ENCODE measurements at places on chromosomes 6 and 20.

DNA sequence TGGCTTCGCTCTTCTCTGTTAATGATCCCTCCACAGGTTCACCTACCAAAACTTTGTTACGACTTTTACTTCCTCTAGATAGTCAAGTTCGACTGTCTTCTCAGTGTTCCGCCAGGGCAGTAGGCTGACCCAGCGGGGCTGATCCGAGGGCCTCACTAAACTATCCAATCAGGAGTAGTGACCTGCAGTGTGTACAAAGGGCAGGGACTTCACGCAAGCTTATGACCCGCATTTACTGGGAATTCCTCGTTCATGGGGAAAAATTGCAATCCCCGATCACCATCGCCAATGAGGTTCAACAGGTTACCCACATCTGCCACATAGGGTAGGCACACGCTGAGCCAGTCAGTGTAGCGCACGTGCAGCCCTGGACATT, 771.4 kb upstream of the DEFB115 start:
- no peak for DNase-seq

- no peak for DNase-seq
These were observed 3.6 kb downstream of the JARID2 start for GRCh38 chr6:15249371-15250019.

DNA sequence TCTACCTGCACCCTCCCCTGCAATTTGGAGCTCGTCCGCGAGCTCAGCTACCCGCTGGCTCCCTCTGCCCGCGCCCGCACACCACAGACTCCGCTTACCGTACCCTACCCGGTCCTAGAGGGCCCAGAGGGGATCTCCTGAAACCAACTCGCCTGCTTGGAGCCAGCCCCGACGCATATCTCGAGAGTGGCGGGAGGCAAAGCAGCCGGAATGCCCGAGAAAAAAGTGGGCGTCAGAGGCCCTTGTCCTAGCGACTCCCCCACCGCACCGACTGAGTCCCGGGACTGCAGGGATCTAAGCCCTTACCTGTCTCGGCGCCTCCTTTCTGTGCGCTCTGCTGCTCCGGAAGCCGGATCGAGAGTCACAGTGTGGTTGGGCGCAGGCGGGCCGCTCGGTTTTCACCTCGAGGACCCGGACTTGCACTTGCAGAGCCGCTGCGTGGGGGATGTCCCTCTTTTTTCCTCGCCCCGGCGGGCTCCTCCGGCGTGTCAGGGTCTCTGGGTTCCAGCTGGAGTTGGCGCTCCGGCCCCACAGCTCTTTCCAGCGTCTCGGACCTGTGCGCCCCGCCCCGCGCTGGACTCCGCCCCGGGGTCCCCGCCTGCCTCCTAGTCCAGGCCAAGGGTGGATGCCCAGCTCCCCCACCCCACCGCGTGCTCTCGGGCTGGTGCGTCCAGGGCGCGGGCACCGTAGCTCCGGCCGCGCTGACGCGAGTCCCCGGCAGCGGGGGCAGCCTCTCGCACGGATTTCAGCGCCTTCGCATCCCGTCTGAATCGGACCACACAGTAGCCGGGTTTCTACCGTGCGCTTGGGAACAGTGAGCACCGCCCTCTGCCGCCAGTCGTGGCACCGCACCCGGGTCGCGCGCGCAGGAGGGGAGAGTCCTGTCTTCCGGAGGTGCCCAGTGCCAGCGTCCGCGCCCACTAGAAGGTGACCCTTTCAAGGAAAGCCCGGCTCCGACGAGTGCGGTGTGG, at the start of gene PROKR2:
Gene PROKR2, minus strand, starts transcription at position 767 of the 971 bp plus-strand sequence. CDS start 2,585 bp downstream, outside the sequence.
- peak; percentile 9 for DNase-seq

GRCh38 chr20:44819936-44820335, 9.6 kb upstream of the RIMS4 start:
- no peak for DNase-seq

DNA sequence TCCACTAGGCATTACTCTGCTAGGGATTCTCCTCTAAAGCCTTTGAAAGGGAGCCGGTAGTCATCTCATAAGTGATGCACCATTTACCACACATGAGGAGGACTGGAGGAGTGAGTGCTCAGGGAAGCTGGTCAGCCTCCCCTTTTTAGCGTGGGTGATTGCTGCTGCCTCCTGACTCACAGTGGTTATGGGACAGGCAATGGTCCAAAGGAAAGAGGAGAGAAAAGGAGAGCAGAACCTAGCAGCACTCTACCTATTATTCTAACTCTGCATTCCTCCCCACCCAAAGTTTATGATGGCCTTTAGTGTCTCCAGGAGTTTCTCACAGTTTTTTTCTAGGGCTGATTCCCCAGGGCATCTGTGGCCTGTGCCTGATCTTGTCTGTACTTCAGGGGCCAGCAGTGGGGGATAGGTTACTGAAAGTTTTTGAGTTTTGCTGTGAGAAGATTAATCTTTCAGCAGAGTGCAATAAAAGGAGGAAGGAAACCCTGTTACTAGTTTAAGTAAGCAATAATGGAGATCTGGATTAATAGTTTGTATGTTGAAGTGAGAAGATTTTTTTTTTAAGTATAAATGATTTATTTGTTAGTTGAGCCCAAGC, 36.4 kb upstream of the GCLC start:
- no peak for DNase-seq

GRCh38 chr6:16518265-16518664, 243.0 kb downstream of the ATXN1 start:
- DNase-seq = peak; percentile 45

DNA sequence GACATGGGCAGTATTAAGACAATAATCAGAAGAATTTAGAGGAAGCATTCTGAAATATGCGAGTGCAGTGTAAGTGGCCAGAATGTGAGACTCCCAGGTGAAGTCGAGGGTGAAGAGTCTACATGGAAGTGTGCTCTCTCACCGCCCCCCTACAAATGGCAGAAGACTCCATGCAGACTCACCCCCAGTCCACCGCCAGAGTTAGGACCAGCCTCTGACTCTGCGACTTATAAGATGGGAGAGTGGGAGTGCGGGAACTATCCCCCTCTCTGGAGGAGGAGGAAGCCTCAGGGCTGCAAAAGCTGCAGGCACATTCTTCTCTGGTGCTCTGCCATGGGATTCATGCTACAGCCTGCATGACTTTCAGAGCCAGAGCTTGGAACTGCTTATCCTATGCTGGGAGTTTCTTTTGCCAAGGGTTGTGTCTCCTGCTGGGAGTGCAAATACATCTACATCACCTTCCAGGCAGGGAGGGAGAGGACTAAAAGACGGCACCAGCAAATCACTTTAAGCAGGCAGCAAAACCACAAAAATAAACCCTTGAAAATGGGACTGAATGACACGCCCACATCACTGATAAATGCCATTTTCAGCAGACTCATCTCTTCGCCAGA, 206.7 kb upstream of the SULF2 start:
- DNase-seq = no peak

DNA sequence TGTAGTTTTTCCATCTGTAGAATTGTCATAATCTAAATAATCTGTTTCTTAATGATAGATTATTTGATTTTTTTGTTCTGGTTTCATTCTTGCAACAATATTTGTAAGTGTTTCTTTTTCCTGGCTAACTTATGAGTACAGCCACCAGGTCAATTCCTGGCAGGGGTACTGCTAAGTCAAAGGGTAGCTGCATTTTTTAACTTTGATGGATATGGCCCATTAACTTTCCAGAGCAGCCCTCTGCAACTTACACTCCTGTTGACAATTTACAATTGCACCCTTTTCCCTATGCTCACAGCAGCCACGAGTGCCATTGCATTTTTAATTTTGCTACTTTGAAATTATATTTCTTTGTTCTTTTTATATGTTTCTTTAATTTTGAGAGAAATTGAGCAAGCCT, 209.3 kb upstream of the CST7 start:
- DNase-seq = no peak

GRCh38 chr6:30411515-30412207, 66.7 kb downstream of the RPP21 start:
- peak; percentile 71 for DNase-seq

DNA sequence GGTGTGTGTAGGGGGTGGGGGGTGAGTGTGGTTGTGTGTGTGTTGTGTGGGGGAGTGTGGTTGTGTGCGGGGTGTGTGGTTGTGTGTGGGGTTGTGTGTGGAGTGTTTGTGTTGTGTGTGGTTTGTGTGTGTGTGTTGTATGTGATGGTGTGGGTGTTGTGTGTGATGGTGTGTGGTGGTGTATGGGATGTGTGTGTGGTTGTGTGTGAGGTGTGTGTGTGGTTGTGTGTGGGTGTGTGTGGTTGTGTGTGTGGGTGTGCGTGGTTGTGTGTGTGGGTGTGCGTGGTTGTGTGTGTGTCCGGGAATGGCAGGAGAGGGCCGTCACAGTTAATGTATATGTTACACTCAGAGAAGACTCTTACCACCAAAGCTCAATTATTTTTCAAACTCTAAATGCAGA, 79.8 kb downstream of the TBXT start:
- no peak for DNase-seq

GRCh38 chr6:100574836-100575235, 110.1 kb upstream of the SIM1 start:
- no peak for DNase-seq

DNA sequence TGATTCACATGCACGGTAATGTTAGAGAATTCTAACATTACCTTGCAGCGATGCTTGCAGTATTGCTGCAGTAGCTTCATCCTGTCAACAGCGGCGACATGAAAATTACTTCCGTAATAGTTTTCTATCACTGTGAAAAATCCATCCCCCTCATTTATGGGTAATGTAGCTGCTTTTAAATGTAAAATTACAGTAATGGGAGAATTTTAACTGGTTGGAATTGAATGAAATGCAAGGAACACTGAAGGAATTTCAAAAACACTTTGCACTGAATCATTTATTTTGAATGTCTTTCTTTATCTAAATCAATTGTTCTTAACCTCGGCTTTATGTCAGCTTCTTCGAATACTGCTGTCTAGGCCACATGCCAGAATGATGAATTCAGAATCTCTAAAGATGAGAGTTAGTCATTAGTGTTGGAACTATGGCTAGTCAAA, 102.4 kb upstream of the HIVEP1 start:
- no peak for DNase-seq

- DNase-seq = no peak
These were observed 22.7 kb upstream of the HLA-DQA1 start for GRCh38 chr6:32614366-32615081.

GRCh38 chr6:164246082-164246481, 831.6 kb downstream of the QKI start:
- no peak for DNase-seq

DNA sequence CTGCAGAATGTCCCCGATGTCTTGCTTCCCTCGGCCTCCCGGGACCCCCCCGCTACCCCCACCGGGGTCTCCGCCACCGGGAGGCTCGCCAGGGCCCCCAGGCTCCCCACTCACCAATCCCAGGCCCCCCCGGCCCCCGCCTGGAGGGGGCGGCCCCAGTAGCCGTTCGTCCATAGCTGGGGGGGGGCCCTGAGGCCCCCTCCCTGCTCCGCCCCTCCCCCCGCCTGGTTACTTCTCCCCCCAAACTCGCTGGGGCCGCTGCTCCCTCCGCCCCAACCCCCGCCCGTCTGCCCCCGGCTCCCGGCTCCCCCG, 304 bp downstream of the PBX2 start:
- no peak for DNase-seq

GRCh38 chr20:12023194-12023795, 105.6 kb downstream of the BTBD3 start:
- DNase-seq = peak; percentile 64

GRCh38 chr20:62354811-62355341, 12.2 kb downstream of the LAMA5 start:
- no peak for DNase-seq

GRCh38 chr6:140076105-140076504, 701.7 kb upstream of the CITED2 start:
- no peak for DNase-seq

- DNase-seq = no peak
These were observed 15.4 kb upstream of the FOXQ1 start for GRCh38 chr6:1296542-1296941.

DNA sequence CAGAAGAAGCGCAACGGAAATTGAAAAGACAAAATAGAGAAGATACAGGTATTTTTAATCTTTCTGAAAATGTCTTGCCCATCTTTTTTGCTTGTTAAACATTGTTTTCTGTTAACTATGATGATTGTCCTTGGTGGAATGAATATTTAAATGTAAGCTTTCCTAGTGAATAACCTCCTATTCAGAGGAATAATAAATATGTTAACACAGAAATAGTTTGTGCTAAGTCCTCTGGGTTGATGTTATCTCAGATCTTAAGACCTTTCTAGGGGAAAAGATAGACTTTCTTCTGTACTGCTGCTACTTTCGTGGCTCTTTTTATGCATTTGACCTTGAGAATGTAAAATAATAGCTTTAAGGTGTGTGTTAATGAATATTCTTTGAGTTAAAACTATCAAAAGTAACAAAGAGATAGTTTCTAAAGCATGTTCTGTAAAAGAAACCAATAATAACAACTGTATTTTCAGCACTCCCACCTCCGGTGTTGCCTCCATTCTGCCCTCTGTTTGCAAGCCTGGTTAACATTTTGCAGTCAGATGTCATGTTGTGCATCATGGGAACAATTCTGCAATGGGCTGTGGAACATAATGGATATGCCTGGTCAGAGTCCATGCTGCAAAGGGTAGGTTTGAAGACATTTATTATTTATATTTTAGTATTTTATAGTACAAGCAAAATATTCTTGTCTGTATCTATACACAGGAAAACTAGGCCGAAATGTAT, 70.2 kb downstream of the PRPH2 start:
- no peak for DNase-seq

DNA sequence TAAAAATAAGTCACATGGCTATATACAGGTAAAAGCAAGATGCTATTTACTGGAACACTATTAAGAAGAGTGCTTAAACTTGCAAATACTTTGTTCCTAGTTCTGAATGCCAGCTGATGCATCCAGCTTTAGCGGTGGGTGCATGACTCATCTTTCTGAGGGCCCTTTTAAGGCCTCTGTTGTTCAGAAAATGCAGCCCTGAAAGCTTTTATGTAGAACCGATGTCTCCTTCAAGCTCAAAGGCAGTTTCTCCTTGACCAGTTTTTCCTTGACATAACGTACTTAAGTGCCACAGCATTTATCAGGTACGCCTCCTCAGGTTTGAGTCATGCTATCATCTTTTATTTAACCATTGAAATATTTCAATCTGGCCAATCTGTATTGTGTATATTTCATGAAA, 82.8 kb downstream of the MLIP start:
- DNase-seq = no peak

GRCh38 chr6:14765106-14765505, 480.8 kb upstream of the JARID2 start:
- DNase-seq = no peak

DNA sequence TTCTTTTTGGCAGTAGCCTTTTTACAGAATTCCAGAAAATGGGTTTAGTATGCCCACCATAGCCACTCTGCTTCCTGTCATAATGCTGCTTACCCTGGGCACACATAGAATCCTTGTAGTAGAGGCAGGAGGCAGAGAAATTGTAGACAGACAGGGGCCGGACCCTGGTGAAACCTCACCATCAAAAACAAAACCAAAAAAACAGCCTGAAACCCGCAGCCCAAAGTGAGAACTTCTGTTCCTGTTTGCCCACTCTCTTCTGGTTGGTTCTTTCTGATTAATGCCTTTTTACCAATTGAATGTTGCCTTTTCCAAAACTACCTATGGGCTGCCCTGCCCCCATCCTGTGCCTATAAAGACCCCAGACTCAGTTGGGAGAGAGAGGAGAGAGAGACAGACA, 188.2 kb downstream of the CDKAL1 start:
- DNase-seq = no peak

GRCh38 chr6:136079701-136080565, 170.2 kb downstream of the MTFR2 start:
- DNase-seq = no peak
